GM12892 (cell line): ENCODE measurements at places on chromosomes 2 and 18.

GRCh38 chr2:100831158-100831750 is 11.3 kb downstream of the NPAS2 start:
- DNase-seq: no peak

GRCh38 chr2:19868701-19869580 is 32.8 kb downstream of the TTC32 start:
- peak; percentile 57 for DNase-seq

GRCh38 chr2:107730898-107731297 is 95.8 kb upstream of the RGPD4 start:
- DNase-seq: no peak

GRCh38 chr2:200695601-200696000 is 109.8 kb downstream of the AOX1 start:
- DNase-seq: no peak

DNA sequence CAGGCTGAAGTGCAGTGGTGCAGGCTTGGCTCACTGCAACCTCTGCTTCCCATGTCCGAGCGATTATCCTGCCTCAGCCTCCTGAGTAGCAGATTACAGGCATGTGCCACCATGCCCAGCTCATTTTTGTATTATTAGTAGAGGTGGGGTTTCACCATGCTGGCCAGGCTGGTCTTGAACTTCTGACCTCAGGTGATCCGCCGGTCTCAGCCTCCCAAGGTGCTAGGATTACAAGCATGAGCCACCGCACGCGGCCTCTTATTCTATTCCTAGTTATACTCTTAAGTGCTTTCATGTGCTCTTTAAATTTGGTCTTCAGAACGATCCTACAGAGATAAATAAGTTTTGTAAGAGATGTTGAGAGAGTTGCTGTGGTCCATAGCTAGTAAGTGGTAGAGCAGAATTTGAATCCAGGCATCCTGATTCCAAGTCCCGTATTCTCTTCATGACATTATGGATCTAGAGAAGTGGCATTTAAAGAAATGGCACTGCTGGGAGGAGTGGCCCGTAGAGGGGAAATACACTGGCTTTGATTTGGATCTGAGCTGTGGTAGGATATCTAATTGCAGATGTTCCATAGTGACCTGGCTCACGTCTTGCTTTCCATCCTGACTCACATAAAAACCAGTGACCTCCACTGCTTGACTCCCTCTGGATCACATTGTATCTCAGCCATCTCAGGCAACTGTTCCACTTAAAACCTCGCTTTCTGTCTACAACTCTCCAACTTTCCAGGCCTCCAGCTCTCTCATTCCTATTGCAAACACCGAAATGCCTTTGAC is 22.8 kb upstream of the ME2 start:
- no peak for DNase-seq

GRCh38 chr2:74105413-74105812 is 42.3 kb downstream of the BOLA3 start:
- no peak for DNase-seq

- DNase-seq: no peak
Observed at GRCh38 chr2:227627769-227628168, 10.5 kb downstream of the SCYGR4 start.

- peak; percentile 32 for DNase-seq
Observed at GRCh38 chr2:127039387-127040031, 67.4 kb downstream of the BIN1 start.

DNA sequence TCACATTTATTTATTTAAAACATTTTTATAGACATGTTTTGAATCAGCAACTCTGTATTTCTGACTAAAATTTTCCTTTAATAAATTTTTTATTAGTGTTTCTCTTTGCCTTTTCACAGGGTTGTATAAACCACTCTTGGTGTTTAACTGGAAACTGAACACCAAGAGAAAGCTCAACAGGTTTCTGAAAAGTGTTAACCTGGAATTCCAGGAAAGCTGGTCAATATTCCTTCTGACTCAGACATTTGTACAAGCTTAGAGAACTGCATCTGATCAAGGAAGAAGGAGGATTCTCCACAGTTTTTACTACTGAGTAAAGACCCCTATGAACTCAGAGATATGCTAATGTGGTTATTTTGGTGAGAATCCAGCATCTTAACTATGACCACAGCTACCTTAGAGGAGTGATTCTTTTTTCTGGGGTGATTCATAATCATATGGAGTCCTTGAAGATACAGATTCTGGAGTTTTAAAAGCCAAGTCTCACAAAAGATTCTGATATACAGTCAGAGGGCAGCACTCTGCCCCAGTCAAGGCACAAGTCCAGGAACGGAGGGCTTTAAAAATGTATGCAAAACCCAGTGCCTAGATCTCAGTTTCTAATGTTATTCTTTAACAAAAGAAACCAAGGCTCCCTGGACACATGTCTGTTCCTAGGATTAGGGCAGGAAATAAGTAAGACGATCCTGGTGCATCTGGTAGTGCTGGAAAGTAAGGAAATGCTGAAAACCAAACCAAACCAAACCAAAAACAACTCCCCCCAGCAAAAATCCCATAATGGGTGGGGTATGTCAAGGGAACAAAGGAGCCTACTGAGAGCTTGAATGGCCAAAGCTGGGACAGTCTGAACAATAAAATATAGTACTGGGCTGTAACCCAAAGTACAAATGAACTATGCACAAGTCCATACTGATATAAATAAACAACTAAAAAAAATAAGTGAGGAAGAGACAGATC is 85.1 kb upstream of the FZD5 start:
- DNase-seq: no peak

- DNase-seq: no peak
Observed at GRCh38 chr18:62323483-62324180, 1.5 kb upstream of the TNFRSF11A start.

DNA sequence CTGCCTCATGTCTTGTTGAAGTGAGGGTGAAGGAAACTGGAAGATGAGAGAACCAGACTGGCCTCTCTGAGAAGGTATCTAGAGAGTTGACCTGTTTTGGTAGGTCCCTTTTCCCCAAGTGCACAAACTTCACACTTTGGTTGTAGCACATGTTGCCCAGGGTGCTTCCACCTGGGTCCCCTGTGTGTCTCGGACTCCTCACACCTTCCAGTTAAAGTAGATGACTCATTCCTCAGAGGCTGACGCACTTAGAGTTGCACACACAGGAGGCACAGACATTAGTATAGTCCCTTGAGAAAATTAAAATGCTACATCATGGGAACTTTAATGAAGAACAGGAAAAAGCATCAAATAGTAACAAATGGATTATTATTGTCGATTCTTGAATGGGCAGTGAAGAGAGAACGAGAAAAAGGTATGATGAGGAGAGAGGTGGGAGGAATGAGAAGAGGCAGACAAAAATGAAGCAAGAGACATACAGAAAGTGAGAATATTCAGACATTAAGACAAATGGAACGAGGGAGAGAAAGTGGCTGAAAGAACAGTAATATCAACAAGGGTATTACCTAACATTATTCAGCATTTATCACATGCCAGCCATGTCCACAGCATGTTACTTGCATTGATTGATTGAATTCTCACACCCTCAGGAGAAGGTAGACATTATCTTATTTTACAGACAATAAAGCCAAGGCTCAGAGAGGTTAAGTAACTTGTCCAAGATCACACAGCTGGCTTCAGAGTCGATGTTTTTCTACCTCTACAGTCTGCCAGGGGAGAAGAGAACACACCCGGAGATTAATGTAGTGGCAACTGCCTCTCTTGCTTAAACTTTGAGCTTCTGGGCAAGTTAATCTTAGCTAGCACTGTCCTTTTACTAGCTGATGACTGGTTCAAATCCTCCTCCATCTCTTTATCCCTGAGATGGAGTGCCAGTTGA is 68.6 kb downstream of the FHOD3 start:
- no peak for DNase-seq

DNA sequence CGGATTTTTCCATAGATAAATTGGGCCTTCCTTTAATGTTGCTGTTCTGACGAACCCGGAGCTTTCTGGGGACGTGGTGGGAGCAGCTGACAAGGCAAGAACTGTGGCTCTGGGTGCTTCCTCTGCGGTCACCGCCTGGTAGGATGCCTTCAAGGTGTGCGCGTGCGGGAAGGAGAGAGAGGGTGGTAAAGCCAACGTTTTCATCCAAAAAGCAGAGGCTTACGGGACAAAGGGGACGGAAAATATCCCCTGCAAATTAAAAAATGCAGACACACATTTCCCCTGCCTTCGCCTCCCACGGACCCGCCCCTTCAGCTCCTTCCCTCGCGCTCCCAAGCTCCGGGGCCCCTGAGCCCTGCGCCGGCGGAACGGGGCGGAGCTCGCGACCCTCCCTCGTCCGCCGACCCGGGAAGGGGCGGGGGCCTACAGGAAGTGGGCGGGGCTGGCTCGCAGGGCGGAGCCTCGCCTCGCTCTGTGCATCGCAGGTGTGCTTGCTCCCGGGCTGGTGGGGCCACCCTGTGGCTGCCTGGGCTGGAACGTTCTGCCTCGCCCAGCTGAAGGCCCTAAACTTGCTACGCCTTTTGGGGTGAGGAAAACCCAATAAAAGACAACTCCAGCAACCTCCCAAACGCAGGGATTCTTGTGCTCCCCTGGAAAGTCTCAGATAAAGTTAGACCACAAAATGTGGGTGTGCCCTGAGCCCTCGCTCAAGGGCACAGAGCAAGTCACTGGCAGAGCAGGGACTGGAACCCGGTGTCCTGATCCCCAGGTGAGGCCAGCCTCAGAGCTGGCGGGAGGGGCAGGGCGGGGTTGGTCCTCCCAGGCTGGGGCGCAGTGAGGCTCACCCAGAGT is 25.4 kb upstream of the SLC66A3 start:
- peak; percentile 50 for DNase-seq

DNA sequence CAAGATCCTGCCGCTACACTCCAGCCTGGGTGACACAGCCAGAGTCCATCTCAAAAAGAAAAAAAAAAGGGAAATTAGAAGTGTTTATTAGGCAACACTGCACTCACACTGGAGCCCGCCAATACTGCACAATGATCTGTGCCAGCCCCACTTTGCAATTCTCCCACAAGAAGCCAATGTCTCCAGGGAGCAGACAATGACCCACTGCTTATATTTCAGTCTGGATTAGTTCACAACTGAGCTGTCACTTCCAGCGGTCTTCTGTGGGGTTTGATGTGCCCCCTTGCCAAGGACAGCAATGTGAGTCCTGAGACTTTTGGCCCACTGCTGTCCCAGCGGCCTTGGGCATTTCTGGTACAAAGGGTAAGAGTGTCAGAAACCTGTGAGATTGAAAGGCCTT is 85.6 kb upstream of the PPM1B start:
- DNase-seq: no peak

- DNase-seq: peak; percentile 86
Observed at GRCh38 chr2:85420536-85421259, 2.2 kb downstream of the SH2D6 start.

- DNase-seq: no peak
Observed at GRCh38 chr2:26581991-26582842, 58.9 kb downstream of the CIB4 start.

DNA sequence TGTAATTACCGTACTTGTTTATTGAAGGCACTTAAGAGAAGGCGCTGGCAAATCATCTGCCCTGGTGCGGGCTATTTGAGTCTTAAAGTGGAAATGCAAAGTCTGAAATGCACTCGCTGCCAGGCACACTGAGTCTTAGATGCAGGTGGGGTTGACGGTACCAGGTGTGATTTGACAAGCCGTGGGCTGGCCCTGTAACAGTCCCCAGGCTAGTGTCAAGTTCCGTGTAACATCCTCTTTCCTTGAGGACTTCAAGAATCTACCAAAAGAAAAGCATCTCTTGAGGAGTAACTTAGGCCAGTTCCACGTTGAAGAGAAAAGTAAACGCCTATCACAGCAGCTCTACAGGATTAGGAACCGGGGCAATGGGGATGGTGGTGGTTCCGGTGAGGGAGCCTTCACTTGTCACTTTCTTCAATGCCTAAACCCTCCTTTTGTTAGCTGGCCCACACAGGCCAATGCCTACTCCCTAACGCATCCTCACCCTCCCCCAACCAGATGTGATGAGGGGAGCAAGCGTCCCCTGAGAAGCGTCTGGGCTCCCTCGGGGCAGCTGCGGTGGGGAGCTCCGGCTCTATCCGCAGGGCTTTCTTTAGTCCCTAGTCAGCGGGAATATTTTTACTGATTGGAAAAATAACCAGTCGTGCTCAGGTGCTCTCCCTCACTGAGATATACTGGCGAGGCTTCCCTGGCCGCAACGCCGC is 1.5 kb upstream of the UGP2 start:
- DNase-seq: peak; percentile 11

DNA sequence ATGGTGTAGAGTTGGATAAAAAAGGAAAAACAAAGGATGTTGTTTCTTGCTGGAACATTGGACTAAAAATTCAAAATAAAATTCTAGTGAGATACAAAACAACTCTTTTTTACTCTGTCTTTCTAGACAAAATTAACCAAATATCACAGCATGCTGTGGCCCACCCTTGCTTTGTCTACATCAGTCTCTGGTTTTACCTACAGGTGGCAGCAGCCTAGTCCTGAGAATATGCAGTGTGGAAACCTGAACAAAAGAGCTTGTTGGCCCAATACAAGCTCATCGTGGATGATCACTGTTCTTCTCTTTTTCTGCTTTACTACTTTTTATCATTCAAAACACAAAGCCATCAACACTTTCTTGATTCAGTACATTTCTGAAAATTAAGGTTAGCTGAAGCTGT is 210.4 kb downstream of the CDH19 start:
- no peak for DNase-seq

DNA sequence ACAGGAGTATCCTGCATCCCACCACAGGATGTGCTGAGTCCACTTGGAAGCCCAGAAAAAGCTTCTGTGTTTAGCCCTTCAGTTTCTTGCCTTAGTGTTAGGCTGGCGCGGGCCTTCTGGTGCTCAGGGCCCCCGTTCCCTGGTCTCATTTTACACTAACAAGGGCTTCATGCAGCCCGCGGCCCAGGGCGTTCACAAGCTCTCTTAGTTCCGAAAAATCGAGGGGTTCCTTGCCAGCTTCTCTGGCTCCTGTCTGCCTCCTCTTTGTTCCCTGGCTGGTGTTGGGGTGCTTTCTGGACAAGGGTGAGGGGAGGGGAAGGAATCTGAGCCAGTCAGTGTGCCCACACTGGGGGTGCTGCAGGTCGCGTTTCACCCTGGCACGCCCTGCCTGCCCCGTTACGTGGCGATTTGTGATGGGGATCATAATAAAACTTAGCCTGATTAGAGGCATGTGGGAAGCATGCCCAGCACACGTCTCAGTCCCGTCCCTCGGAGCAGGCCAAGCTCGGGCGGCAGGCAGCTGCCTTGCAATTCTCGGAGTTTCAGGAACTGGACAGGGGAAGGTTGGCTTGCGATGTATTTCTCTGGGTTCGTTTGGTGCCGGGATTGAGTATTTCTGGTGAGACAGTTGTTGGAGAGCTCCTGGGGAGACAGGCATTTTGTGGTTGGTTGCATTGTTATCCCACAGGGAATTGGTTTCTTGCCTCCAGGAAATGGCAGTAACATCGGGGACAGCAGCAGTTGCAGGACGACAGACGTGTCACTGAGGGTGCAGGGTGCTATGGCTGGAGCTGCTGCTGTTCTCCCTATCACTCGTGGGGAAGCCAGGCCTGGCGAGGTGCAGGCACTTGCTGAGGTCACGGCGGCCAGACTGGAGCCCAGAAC is 22.9 kb downstream of the SH3BP4 start:
- DNase-seq: no peak
